ENCODE measurements at places on chromosomes 6 and 20.

DNA sequence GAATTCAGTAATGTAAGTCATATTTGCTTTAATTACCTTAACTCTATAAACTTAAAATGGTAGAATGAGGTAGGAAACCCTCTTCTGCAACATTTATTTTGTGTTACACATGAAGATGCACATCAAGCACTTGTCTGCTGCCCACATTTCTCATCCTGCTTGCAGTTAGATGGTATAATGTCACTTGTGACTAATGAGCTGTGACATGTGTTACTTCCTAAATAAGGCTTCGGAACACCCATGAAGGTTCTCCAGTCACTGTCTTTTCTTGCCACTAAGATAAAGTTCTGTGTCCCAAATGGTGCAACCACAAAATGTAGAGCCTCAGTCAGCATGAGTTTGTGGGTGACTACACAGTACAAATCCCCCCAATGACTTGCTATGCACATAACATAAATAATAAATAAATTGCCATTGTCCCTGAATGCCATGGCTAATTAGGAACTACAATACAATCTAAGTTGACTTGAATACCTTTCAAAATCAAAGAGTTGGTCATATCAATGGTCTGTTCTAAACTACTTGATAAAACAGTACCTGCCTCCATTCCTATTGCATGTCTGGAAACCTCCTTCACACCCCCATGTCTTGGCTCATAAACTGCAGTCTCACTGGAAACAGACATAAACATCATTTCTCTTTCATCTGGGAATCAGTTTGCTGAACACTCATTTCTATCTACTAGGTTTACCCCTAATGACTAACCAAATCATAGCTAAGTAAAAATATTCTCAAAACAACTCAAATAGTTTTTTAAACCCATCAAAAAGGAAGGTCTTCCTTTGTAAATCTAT, 157.2 kb downstream of the PTPRK start:
- no peak for DNase-seq

GRCh38 chr6:158284876-158285655, 27.2 kb upstream of the TULP4 start:
- DNase-seq, result no peak

- DNase-seq, result no peak
Measured at GRCh38 chr6:144559865-144560593, 274.9 kb downstream of the UTRN start.

- no peak for DNase-seq
Measured at GRCh38 chr6:127164036-127164435, 45.6 kb downstream of the RSPO3 start.

DNA sequence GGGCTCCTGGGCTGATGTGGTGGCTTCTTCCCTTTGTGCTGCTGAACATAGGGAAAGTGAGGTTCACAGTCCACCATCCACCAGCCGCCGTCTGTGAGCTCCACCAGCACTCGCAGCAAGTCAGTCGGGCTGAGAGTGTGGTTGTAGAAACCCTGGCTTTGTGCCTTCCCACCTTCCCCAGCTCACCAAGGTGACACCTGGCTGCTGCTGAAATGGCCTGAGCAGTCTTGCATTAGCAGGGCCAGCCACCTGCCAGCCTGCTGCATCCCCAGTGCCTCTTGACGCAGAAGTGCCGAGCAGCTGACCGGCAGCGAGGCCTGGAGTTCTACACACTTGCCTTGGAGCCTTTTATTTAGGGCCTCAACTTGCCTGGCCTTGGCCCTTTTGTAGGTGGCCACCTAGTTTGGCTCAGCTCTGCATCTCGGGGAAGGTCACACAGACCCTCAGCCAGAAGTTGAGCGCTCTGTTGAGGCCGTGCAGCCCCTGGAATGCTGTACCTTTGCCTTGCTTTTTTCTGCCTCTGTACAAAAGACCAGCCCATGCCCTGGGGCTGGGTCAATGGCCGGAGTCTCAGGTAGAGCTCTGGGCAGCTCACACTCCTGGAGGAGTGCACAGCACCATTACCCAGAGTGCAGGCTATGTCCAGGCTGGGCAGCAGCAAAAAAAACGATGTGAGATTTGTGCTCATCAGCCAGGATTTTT, 76.5 kb downstream of the PTPN1 start:
- no peak for DNase-seq

- no peak for DNase-seq
Measured at GRCh38 chr20:19920381-19921138, 96.6 kb upstream of the NAA20 start.

DNA sequence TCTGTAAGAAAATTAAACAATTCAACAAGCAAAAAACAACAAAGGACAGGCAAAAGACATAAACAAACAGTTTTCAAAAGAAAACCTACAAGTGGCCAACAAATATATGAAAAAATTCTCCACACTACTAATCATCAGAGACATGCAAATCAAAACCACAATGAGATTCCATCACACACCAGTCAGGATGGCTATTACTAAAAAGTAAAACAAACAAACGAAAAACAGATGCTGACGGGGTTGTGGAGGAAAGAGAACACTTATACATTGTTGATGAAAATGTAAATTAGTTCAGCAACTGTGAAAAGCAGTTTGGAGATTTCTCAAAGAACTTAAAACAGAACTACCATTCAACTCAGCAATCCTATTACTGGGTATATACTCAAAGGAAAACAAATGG, 537.6 kb downstream of the HDGFL1 start:
- DNase-seq, result no peak

GRCh38 chr6:2158596-2159271, 86.7 kb downstream of the GMDS start:
- DNase-seq, result no peak

GRCh38 chr6:90065173-90065572, 170.9 kb downstream of the GJA10 start:
- no peak for DNase-seq

DNA sequence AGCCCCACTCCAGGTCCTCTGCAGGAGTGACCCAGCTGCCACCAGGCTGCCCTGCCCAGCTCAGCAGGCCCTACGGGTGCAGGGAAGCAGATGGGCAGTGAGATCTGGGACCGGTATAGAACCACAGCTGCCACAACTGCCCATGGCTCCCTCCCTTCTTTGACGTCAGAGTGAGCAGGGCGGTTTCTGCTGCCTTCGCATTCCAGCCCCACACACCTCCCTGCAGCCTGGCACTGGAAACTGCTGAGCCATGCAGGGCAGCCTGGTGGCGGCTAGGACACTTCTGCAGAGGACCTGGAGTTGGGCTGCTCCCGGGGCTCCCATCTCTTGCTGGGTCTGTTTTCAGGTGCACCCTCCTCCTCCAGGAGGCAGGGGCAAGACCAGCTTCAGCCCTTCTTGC, 101.6 kb upstream of the CD93 start:
- DNase-seq, result no peak

GRCh38 chr6:91278416-91278815, 691.5 kb upstream of the MAP3K7 start:
- DNase-seq, result no peak

- no peak for DNase-seq
Measured at GRCh38 chr6:167034056-167034455, 34.9 kb downstream of the CEP43 start.

DNA sequence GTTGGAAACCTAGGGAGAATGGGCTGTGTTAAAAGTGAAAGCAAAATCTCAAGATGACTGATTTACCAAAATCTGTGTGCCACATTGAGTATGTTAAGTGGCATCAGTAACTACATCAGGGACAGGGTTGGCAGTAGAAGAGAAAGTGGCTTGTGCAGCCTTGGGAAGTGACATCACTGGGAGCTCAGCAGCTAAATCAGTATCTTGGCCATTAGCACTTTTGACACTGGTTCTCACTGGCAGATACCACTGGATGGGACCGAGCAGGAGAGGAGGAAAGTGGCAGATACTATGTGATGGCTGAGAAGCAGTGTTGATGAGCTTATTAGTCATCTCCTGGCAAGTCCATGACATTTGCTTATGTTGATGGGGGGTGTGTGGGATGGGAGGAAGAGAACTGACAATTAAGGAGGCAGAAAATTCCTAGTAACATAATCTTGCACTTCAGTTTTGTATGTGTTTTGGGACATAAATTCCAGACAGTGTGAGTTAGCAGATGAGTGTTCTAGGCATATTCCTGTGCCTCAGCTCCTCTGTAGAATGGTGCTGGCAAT, 322.2 kb downstream of the SOX4 start:
- no peak for DNase-seq

DNA sequence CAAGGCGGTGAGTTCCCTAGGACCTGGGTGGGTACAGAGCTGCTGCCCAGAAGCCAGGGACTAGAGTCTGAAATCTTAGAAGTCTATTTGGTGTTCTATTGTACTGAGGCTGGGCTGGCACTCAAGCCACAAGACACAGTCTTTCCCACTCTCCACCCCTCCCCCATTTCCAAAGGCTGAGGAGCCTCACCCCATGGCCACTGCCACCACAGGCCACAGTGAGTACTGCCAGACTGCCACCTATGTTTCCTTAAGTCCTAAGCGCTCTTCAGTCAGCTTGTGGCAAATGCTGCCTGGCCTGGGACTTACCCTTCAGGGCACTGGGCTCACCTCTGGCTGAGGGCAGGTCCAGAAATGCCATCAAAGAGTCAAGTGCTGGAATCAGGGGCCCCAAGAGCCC, 469.3 kb downstream of the HAO1 start:
- no peak for DNase-seq

GRCh38 chr6:80148220-80148619, 41.7 kb downstream of the BCKDHB start:
- no peak for DNase-seq

GRCh38 chr6:86723729-86724128, 213.6 kb upstream of the HTR1E start:
- DNase-seq, result no peak

- DNase-seq, result no peak
Measured at GRCh38 chr6:100230115-100230952, 234.4 kb downstream of the SIM1 start.

- no peak for DNase-seq
Measured at GRCh38 chr6:133786016-133786415, 102.9 kb upstream of the TCF21 start.

DNA sequence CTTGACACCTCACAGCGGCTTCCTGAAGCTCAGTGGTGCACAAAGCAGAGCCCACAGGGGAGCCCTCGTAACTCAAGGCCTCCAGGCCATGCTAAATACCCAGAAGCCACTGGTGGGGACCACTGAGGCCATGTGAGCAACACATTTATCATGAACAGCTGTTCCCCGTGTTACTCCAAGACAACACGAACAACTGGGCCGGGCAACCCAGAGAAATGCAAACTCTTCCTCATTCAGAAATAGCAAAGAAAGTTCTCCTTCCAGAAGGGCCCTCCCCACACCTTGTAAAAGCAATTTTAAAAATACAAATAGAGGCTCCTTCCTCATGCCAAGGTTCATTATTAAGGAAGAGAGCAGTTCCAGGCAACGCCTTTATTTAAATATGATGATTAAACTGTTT, 36.3 kb upstream of the SLCO4A1 start:
- DNase-seq, result no peak

- no peak for DNase-seq
Measured at GRCh38 chr6:119207971-119208725, 129.7 kb upstream of the FAM184A start.

DNA sequence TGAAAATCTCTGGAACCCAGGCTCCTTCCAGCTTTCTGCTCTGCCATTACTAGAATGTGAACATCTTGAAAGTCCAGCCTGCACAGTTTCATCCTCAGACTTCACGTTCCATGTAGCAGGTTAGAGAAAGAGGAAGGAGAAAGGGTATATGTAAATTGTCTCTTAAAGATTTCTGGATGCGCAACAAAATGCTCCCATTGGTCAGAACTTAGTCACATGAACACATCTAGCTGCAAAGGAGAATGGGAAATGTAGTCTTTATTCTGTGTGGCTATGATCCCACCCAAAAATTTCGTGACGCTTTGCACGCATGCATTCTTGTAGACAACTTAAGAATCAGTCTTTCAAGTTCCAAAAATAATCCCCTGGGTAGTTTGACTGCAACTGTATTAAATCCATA, 46.4 kb upstream of the CHD6 start:
- DNase-seq, result no peak

- no peak for DNase-seq
Measured at GRCh38 chr6:148383658-148384368, 41.2 kb downstream of the SASH1 start.

DNA sequence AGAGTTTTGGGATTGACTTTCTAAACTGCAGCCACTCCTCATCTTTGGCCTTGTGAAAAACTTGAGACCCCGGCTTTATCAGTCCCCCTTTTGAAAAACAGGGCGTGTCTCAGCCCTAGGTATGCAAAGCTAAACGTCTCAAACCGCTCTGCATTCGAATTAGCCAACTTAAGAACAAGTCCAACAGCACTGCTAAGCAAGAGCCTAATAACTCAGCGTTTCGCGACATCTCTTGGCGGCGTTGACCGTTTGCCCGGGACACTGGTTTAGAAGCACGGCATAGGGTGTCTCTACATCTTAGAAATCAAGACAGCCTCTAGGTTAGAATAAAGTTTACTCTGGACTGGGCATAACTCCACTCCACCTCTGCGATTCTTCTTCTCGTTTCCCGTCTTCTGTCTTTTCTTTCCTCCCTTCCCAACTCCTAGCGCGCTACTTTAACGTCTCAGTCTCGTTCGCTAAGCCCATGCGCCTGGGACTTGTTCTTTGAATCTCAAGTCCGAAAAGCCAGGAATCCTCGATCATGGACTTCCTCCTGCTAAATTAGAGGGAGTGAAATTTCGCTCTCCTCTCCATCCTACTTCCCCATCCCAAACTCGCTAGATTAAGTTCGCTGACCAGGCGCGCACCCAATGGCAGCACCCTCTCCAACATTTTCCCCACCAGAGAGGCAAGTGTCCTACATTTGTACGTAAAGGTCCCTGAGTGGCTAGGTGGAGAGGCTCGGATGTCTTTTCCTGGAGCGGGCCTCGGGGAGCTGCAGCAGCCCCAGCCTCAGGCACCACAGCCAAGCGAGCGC, 10.5 kb upstream of the TFAP2A start:
- DNase-seq, result no peak

- peak; percentile 1 for DNase-seq
Measured at GRCh38 chr6:52815167-52816092, 11.8 kb upstream of the GSTA1 start.

DNA sequence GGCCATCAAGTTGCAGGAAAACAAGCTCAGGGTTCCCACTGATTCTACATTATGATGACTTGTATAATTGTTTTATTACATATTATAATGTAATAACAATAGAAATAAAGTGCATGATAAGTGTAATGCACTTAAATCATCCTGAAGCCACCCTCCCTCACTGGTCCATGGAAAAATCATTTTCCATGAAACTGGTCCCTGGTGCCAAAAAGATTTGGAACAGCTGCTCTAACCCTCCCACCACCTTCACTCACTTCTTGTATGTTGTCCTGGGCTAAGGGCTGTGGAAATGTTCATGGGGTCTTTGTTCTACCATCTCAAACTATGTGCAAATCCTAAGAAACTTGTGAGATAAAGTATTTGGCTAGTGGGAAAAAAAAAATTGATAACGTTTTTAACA, 133.8 kb downstream of the LRRC1 start:
- no peak for DNase-seq

Data from NCI-H2171 (cell line).